Activated CD4-positive, alpha-beta T cell treated with anti-CD3 and anti-CD28 coated beads, Interleukin-2, amount 10 ng/mL, durations not matched to agents 7 days and 5 days (primary cell): ENCODE measurements at places on chromosomes 4 and X.
A peak's percentile ranks its signal among the peaks of the same experiment; 100 is the strongest.

GRCh38 chr4:156968479-156968984 is 3.1 kb downstream of the PDGFC start:
- DNase-seq, result peak; percentile 51

DNA sequence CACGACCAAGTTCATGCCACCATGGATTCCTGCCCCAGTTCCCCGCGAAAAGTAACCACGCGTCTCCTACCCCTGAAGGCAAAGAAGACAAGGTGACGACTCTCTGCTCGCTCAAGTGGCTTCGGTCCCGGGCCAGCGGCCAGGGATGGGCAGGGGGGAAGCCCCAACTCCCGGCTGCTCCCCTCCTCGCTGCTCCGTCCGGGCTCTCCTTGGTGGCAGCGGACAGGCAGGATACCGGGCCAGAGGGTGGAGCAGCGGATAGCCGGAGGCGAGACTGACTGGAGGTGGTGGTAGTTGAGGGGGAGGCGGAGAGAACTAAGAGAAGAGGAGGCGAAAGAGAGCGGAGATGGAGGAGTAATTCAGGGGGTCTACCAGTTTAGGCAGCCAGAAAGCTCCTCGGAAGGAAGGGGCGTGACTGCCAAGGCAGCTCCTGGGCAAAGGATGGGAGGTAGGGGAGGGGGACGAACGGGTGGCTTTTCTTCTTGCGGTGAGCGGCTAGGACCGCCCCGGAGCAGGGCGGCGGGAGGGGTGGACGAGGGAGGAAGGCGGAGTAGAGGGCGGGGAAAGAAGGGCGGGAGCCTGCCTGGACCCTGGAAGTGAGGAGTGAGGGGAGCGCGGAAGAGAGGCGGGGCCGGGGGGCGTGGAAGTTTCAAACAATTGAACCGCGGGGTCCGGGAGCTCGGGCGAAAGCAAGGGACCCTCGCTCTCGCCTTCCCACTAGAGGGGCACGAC is at the start of gene AMOT:
Gene AMOT, minus strand, starts transcription at position 450 of the 732 bp plus-strand sequence. CDS start 17,705 bp downstream, outside the sequence.
- peak; percentile 52 for DNase-seq

GRCh38 chrX:23788521-23788920 is 5.5 kb downstream of the SAT1 start:
- DNase-seq, result no peak

DNA sequence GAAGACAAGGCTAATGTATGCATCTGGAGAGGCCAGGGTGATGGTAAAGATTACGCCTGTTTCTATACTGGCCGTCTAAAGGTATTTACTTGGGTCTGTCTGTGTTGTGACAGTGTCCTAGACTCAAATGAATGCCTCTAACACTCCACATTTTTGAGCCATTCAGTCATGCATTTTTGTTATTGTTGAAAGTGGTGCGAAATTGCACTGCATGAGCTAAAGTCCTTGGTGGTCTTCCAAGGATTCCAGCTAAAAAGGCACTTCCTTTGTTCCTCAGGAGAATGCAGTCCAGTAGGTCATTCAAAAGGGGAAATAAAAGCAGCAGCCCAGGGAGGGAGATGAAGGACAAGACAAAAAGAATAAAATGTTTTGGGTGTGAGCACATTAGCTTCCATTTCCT is 3.0 kb downstream of the GPC4 start:
- DNase-seq, result no peak

DNA sequence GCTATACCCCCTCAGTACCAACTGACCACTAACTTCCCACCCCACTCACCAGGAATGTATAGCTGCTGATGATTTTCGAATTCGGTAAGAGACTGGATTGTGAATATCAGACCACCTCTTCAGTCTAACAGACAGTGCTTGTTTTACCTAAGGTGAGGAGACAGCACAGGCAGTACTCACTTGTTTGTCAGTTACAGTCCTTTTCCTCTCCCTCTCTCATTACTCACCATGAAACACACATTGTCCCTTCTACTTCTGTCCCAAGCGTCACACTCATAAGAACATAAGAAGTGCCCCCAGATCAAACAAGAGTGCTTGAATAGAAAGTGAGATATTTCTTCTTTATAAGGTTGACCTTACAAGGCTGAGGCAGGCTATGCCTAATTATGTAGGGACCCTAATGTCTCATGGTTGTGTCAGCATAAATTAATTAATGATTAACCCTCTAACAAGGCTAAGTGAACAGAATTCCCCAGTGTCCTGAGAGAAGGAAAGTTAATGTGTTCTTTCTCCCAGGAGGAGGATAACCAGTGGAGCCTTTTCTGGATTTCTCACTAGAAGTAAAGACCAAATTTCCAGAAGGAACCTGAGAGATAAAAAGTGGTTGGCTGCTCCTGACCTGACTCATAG is 32.2 kb downstream of the ZCCHC12 start:
- DNase-seq, result no peak

DNA sequence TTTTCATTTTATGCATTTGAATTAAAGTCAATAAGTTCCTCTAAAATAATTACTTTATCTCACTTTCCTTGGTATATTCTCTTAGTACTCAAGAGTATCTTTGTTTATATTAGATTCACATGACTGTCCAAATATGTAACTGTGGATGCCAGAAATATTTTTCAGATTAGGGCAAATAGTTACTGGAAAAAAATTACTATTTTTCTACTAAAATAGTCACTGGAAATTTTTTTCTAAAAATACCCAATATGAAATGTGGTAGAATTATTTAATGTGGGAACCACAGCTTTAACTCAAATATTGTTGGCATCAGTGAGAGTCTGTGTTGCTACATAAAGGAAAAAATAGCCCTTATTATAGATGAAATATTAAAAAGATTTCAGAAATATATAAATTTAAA is 70.4 kb upstream of the NMU start:
- DNase-seq, result no peak
